Left lung (tissue), 14 donors: ENCODE measurements at places on chromosomes 1 and 21. TPM values are rescaled to one million over a fixed set of nuclear protein-coding genes. Genes with fewer than 3 reads are reported as not detected.

Gene HIPK1
- 47.3 TPM for polyA plus RNA-seq

- no peak for DNase-seq
Measured at GRCh38 chr1:155042789-155043188, 8.3 kb upstream of the ADAM15 start.

DNA sequence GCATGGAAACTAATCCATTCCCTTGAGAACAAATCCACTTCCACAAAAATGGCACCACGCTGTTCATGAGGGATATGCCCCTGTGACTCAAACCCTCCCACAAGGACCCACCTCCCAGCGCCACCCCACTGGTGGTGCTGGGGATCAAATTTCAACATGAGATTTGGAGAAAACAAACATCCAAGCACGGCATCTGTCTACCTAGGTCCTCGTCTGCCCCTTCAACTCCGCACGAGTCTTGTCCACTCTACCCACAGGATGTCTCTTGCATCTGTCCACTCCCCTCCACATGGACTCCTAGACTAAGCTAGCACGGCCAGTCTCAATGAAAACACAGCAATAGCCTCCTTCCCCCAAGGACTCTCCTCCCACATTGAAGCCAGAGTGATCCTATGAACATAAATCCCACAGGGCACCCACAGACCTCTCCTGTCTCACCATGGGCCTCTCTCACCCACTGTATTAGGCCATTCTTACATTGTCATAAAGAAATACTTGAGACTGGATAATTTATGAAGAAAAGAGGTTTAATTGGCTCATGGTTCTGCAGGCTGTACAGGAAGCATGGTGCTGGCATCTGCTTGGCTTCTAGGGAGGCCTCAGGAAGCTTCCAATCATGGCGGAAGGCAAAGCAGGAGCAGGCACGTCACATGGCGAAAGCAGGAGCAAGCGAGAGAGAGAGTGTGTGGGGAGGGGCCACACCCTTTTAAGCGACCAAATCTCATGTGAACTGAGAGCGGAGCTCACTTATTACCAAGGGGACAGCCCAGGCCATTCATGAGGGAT, 101.4 kb downstream of the TOMM20 start:
- DNase-seq, result no peak

GRCh38 chr1:154493276-154493675, 8.7 kb upstream of the TDRD10 start:
- no peak for DNase-seq

Gene ZNF683
- 0.18 TPM for polyA plus RNA-seq

Gene PRDM16
- 12.1 TPM for polyA plus RNA-seq

GRCh38 chr1:156100205-156100995, 14.1 kb upstream of the LMNA start:
- DNase-seq, result no peak

Gene SLAMF8
- 0.50 TPM for polyA plus RNA-seq

Gene AADACL3
- polyA plus RNA-seq, result not detected
